ENCODE measurements at places on chromosomes 1 and 21.

- DNase-seq = no peak
Observed at GRCh38 chr1:171754353-171754705, 12.5 kb upstream of the VAMP4 start.

- DNase-seq = no peak
Observed at GRCh38 chr1:35519432-35519831, 37.8 kb downstream of the KIAA0319L start.

GRCh38 chr1:213256438-213257087 lies 205.5 kb downstream of the RPS6KC1 start:
- DNase-seq = no peak

- DNase-seq = no peak
Observed at GRCh38 chr1:201076092-201076491, 36.1 kb downstream of the CACNA1S start.

DNA sequence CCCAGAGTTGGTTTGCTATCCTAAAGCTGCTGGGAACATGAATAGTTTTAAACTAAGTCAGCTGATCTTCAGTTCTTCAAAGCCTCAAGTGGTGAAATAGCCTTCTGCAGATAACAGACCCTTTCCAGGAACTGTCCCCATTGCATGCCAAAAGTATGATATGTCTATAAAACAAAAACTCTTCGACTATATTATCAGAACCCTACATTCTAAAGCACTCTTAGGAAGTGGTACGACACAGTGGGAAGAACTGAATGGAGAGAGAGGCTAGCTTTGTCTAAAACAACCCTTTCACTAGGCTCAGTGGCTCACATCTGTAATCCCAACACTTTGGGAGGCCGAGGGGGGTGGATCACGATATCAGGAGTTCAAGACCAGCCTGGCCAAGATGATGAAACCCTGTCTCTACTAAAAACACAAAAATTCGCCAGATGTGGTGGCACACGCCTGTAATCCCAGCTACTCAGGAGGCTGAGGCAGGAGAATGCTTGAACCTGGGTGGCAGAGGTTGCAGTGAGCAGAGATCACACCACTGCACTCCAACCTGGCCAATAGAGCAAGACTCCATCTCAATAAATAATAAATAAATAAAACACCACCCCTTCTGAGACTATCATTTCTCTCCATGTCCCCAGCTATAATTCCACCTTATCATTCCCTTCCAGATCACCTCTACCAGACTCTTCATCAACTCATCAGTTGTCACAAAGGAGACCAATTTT lies 2.2 kb upstream of the FRRS1 start:
- DNase-seq = no peak

- DNase-seq = no peak
Observed at GRCh38 chr1:110594456-110595352, 11.5 kb downstream of the KCNA2 start.

DNA sequence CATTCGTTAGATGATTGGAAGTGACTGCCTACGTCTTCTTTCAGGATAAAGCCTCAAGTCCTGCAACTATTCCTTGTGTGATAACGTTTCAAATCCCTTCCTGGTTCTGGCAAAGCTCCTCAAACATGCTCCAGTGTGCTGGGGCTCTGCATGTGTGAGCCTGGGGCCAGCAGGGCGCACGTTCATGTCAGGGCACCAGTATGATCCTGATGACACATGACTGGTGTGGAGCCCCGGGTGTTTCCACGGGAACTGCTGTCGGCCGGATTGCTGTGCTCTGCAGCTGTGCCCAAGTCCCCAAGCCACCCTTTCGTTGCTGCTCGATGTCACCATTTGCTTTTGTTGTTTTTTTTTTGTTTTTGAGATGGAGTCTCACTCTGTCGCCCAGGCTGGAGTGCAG lies 21.3 kb downstream of the KRTAP10-1 start:
- DNase-seq = no peak

- no peak for DNase-seq
Observed at GRCh38 chr1:94425821-94426484, 7.8 kb downstream of the ABCD3 start.

DNA sequence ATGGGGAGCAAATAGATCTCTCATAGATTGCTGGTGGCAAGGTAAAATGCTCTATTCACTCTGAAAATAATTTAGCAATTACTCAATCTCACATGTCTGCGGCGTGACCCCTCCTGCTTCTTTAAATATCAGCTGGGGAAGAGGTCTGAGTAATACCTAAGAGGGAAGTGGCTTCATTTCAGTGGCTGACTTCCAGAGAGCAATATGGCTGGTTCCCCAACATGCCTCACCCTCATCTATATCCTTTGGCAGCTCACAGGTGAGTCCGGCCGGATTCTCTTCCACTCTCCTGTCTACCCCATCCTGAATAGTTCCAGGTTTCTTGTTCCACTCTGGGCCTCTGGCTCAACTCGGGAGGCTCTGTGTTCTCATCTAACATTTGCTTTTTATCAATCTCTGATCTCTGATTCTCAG lies at the start of gene SLAMF7:
Gene SLAMF7 (plus strand): TSS at position 150 of the 414 bp plus-strand sequence. CDS start 55 bp downstream, at position 205.
- peak; percentile 46 for DNase-seq

GRCh38 chr1:156480411-156481192 lies 20.0 kb downstream of the MEF2D start:
- peak; percentile 39 for DNase-seq

DNA sequence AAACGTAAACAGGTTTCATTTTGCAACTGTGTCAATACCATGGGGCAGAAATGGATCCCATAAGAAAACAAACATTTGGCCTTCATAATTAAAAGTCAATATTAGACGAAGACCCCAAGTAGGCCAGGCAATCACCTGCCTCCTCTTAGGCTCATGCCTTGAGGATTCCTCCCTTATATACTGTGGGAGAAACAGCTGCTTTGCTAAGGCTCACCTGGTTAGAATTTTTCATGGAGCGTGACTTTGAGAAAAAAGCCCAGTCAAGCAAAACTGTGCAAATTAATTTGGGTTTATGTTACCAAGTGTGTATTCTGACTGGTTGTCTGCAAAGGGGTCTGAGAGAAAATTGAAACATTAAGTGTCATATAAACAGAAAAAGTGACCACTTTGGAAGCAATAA lies 605.3 kb upstream of the USP24 start:
- no peak for DNase-seq

- DNase-seq = no peak
Observed at GRCh38 chr1:25933479-25934365, 27.5 kb upstream of the STMN1 start.

- no peak for DNase-seq
Observed at GRCh38 chr1:230328342-230329015, 97.7 kb downstream of the PGBD5 start.

DNA sequence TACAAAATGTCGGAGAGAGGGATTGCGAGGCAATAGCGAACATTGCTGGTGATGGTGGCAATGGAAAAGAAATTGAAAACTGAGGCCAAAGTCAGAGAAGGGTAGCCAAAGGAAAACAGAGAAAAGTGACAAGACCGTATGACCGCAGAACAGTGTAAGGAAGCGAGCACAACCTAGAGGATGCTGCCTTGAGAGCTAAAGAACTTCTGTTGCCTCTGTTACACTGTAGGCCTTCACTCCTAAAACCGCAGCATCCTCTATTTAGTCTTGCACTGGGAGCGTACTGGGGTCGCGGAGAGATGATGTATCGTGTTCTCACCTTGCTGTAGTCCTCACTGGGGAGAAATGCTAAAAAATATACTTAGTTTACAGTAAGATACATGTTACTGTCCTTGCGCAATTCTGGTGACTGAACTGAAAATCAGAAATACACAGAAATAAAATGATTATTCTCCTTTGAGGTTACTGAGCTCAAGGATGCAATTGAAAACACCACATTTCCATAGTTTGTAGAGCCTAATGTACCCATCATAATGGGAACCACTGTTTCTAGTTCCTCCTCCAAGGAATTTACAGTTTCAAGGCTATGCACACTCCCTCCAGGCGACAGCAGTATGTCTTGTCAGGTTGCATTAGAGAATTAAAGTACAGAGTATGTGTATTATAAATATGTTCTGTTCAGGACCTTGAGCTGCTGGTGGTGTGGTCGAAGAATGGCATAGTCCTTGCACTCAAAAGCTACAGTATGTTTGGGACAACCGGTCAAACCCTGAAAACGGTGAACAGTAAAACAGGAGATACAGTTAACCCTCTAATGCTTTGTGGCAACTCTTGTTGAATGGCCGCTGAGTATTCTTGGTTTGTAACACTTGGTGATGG lies 1.3 kb downstream of the NEK7 start:
- DNase-seq = peak; percentile 27

DNA sequence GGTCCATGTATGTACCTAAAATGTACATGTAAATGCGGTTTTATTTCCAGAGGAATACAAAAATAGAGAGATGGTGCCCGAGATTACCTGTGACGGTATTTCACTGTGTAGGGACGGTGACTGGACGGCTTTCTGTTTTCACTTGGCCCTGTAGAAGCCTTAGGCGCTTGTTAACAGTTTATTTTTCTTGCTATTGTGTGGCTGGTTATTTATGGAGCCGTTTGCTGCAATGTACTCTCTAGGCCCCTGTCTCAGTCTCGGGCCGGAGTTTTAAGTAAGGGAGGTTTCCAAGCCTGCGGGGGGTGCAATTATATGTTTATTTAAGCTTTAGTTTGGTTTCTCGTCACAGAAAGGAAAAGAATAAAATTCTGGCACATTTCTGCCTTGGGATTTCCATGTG lies 413 bp downstream of the EFCAB7 start:
- no peak for DNase-seq

DNA sequence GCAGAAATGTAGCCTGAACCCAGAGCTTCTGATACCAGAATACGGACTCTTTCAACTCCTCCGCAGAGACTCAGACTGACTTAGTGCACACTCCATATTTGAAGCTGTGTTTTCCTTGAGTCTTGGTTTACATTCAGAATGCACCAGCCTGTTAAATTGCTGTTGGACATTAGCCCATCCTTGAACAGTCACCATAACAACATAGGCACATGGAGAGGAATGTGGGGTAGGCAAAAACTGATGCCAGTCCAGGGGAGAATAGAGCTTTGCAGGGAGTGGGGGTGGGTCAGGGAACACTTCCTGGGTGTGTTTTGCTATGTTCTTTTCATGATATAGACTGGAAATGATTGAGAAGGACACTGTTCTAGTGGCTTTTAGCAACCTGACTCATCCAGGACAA lies 76.3 kb upstream of the CACNA1E start:
- no peak for DNase-seq

- no peak for DNase-seq
Observed at GRCh38 chr1:60402216-60402615, 328.6 kb upstream of the C1orf87 start.

DNA sequence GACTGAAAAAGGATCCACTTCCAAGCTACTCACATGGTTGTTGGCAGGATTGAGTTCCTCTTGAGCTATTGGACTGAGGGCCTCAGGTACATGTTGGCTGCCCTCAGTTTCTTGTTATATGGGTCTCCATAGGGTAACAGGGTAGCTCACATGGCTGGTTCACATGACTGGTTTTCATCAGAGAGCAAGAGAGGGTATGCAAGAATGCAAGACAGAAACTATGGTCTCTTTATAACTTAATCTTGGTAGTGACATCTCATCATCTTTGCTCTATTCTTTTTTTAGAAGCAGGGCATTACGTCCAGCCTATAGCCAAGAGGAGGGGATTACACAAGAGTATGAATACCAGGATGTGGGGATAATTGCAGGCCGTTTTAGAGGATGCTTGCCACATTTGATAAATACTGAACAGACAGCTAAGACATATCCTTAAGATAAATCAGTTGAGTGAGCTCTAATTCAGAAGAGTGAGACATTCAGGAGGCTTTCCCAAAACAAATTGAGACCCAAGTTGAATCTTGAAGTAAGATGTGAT lies 100.2 kb downstream of the HMCN1 start:
- no peak for DNase-seq

DNA sequence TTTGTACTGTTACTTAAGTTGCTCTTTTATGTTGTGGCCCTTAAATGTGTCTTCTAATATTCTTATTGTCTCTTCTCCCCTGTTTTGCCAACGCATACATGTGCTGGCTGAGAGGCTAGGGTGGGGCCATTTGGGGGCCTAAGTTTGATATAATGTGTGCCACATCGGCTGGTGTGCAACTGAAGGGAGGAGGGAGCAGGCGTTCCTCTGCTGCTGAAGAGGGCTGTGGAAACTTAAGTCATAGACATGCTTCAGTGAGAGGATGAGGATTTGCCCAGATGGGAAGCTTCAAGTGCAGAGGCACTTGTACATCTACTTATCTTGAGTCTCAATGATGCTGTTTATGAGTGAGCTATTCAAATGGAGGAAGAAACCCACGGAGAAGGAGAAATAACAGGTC lies 630.6 kb downstream of the LMO4 start:
- DNase-seq = no peak

GRCh38 chr1:154626456-154627256 lies 18.7 kb upstream of the ADAR start:
- DNase-seq = no peak

GRCh38 chr1:6244401-6245049 lies 546 bp downstream of the HES3 start:
- no peak for DNase-seq

DNA sequence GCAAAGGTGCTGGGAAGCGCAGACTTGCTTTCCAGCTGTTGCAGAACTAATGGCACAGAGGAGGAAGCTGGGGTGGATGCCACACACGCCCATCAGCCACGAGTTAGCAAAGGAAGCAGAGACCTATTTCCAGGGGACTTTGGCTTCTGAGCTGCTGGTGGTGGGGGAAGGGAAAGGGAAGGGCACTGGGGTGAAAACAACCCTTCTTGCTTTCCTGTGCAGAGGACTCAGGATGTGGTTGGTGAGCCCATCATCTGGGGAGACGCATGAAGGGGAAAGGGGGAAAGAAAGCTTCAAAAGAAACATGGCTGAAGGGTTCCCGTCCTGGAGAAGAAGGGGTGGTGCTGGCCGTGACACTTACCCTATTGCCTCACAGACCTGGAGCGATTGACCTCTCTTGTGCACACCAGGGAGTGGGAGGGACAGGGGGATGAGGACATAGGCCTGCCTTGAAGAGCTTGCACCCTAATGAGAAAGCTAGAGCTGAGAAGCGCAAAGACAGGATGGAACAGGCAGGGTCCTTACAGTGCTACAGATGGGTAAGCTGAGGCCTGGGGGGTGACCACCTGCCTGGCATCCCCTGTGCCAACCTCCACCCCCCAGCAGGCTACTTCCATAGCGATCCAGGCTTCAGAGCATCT lies 140.8 kb upstream of the RAB4A start:
- peak; percentile 33 for DNase-seq

Measured in NK-92 treated with Interleukin-12 subunit alpha and Interleukin-12 subunit beta, amount 100 ng/mL, for 24 hours (cell line).